Body of pancreas (tissue), 4 donors: ENCODE measurements at places on chromosomes 5 and 9. TPM values are rescaled to one million over a fixed set of nuclear protein-coding genes. Genes with fewer than 3 reads are reported as not detected.

The PCDHGA1 gene
- total RNA-seq: 0.33 TPM

The DIRAS2 gene
- total RNA-seq: 0.52 TPM

The CBY3 gene
- total RNA-seq: not detected

The CYSRT1 gene
- total RNA-seq: not detected

The IGFBPL1 gene
- total RNA-seq: 2.3 TPM

The ZDHHC11B gene
- 6.2 TPM for total RNA-seq

The MZB1 gene
- total RNA-seq: not detected

The TEK gene
- total RNA-seq: 4.9 TPM

The SVEP1 gene
- 23.7 TPM for total RNA-seq

The TOR1A gene
- 27.0 TPM for total RNA-seq

The CHSY3 gene
- 3.3 TPM for total RNA-seq

The PLAA gene
- total RNA-seq: 11.2 TPM

The ASPN gene
- 3.6 TPM for total RNA-seq

The NIM1K gene
- total RNA-seq: 0.52 TPM

The SPEF2 gene
- total RNA-seq: 11.4 TPM

The IDNK gene
- 3.9 TPM for total RNA-seq

The ENG gene
- total RNA-seq: 20.2 TPM

The CDKN2B-AS1 gene
- 0.26 TPM for total RNA-seq

The NDUFAF2 gene
- total RNA-seq: 13.7 TPM

The SNCAIP gene
- 2.6 TPM for total RNA-seq

The TMEM174 gene
- not detected for total RNA-seq

The LCN10 gene
- 0.78 TPM for total RNA-seq

The TIFAB gene
- total RNA-seq: not detected

The MARCHF6 gene
- 76.5 TPM for total RNA-seq

The PCYOX1L gene
- 5.6 TPM for total RNA-seq

The PCDHB9 gene
- total RNA-seq: 19.8 TPM

The CER1 gene
- total RNA-seq: not detected

The FKTN gene
- 6.6 TPM for total RNA-seq

The DAB2 gene
- total RNA-seq: 39.4 TPM

The PSAT1 gene
- total RNA-seq: 21.8 TPM

The SPATA31E1 gene
- not detected for total RNA-seq

The PDGFRB gene
- total RNA-seq: 34.2 TPM

The BNC2 gene
- 0.99 TPM for total RNA-seq

The C9orf153 gene
- 7.6 TPM for total RNA-seq

The HEMGN gene
- total RNA-seq: not detected

The RGS7BP gene
- 3.1 TPM for total RNA-seq

The ANKRD55 gene
- not detected for total RNA-seq

The IFNA2 gene
- total RNA-seq: not detected

The ABCA1 gene
- 18.9 TPM for total RNA-seq

The PCDHB10 gene
- 1.3 TPM for total RNA-seq

The IFNB1 gene
- total RNA-seq: not detected

The SPINK7 gene
- total RNA-seq: not detected

The CTSV gene
- 0.33 TPM for total RNA-seq

The ENTPD2 gene
- total RNA-seq: 1.6 TPM

The CCNJL gene
- 0.66 TPM for total RNA-seq

The RASEF gene
- 49.5 TPM for total RNA-seq

The SYK gene
- 11.2 TPM for total RNA-seq

The SPINK5 gene
- 1.6 TPM for total RNA-seq

The IPPK gene
- 6.3 TPM for total RNA-seq

The OGN gene
- total RNA-seq: 2.6 TPM

The BAG1 gene
- 46.5 TPM for total RNA-seq

The CDKN2A gene
- not detected for total RNA-seq

The DND1 gene
- 1.8 TPM for total RNA-seq

The C9 gene
- not detected for total RNA-seq

The PCDHGA9 gene
- total RNA-seq: 4.9 TPM

The CDK7 gene
- 4.0 TPM for total RNA-seq
